MG63 (cell line): ENCODE measurements at places on chromosomes 2 and 18. TPM values are rescaled to one million over a fixed set of nuclear protein-coding genes. Genes with fewer than 3 reads are reported as not detected.

HOXD13 gene
- total RNA-seq, result 3.4 and 5.4 TPM in 2 replicates

DSC3 gene
- not detected in 2 replicates for total RNA-seq

SERPINB4 gene
- total RNA-seq, result not detected in 2 replicates

SLC30A3 gene
- not detected in 2 replicates for total RNA-seq

PSD4 gene
- 0.16 and 0.59 TPM in 2 replicates for total RNA-seq

EVA1A gene
- total RNA-seq, result 47.2 and 48.6 TPM in 2 replicates

EGR4 gene
- not detected in 2 replicates for total RNA-seq

SERPINB13 gene
- not detected in 2 replicates for total RNA-seq

FBLN7 gene
- total RNA-seq, result not detected in 2 replicates

- peak; percentile 72 for DNase-seq
These were observed at the start of gene VSNL1 for GRCh38 chr2:17540093-17540812. Gene VSNL1, plus strand, starts transcription at chr2:17540696. Its CDS starts 51,379 bp downstream, at chr2:17592075.

- DNase-seq, result peak; percentile 4
These were observed 188.6 kb downstream of the CD226 start for GRCh38 chr18:69759046-69759445.

- no peak for DNase-seq
These were observed 176.9 kb upstream of the MC4R start for GRCh38 chr18:60549338-60549960.

GRCh38 chr2:130825231-130825965 is 11.3 kb upstream of the ARHGEF4 start:
- no peak for DNase-seq

DNA sequence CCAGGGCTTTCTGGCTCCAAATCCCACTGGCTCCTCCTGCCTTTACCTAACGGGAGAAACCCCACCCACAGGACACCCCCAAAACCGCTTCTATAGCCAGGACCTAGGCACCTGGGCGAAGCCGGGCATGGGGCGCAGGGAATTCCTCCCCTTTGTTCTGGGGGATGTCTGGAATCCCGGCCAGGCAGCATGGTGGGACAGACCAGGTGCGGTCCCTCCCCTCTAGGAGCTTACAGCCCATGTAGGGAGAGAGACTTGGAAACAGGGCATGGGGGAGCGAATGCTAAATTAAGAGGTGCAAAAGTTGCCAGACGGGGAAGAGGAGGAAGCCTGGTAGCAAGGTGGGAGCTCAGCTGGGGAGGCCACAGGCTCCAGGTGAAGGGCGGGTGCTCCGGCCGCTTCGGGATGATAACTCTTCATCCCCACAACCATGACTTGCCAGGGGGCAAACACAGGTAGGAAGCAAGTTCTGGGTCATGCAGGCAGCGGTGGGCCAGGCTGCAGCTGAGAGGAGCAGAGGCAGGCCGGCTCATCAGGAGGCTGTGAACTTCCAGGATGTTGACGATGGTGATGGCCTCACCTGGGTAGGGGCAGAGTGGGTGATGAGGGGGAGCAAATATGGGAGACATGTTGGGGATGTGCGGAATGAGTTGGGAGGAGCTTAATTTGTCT is 1.3 kb downstream of the TMEM37 start:
- no peak for DNase-seq

DNA sequence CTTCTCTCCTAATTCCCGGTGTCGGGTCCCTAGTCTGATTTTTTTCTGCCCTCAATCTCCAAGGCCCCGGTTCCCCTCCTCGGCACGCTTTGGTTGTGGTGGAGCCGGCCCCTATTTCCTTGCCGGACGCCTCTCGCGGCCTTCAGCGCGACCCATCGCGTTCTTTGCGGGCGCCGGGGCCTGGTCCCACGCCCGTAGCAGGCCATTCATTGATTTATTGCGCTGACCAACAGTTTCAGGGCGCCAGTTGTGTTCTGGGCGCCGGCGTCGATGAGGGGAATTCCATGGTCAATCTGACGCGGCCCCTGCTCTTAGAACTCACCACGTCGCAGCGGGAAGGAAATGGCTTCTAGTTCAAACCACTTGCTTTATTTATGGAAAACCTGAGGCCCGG is 396 bp downstream of the CNOT9 start:
- DNase-seq, result peak; percentile 56

GRCh38 chr18:34495506-34495905 is 214.6 kb upstream of the DTNA start:
- DNase-seq, result no peak

GRCh38 chr2:137992039-137992646 is 27.9 kb downstream of the HNMT start:
- no peak for DNase-seq

DNA sequence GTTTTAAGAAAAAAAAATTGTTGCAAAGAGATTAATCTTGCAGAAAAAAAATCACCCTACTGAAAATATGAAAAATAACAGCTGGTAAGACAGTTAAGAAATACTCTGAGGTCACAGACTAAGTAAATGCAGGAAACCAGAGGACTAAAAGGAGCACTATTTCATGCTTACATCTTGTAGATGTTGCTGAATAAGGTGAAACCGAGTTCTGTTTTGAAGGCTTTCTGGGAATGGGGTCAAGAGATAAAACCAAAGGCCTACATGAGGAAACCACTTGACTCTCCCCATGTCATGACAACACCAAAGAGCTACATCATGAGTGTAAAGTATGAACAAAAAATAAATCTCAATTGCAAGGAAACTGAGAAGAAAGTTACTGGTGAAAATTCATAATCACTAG is 197.6 kb downstream of the LRP1B start:
- DNase-seq, result no peak
